GM04504 (cell line): ENCODE measurements at places on chromosomes 1 and 21.

DNA sequence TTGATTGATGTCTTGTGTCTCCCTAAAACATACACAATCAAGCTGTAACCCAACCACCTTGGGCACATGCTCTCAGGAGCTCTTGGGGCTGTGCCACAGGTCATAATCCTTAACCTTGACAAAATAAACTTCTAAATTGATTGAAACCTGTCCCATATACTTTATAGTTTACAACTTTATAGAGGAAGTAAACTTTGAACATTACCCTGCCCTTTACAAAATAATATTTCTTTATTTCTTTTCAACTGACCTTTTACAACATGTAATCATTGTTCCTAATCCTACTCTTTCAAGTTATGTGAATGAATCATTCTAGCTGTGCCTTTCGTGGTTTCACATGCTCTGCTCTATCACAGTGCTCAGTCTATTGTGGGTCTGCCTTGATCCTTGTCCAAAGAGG is 118.3 kb upstream of the ATP1A1 start:
- no peak for DNase-seq

- DNase-seq: no peak
Observed at GRCh38 chr1:18761948-18762840, 97.3 kb downstream of the TAS1R2 start.

- DNase-seq: no peak
Observed at GRCh38 chr1:180924939-180925338, 12.2 kb downstream of the KIAA1614 start.

DNA sequence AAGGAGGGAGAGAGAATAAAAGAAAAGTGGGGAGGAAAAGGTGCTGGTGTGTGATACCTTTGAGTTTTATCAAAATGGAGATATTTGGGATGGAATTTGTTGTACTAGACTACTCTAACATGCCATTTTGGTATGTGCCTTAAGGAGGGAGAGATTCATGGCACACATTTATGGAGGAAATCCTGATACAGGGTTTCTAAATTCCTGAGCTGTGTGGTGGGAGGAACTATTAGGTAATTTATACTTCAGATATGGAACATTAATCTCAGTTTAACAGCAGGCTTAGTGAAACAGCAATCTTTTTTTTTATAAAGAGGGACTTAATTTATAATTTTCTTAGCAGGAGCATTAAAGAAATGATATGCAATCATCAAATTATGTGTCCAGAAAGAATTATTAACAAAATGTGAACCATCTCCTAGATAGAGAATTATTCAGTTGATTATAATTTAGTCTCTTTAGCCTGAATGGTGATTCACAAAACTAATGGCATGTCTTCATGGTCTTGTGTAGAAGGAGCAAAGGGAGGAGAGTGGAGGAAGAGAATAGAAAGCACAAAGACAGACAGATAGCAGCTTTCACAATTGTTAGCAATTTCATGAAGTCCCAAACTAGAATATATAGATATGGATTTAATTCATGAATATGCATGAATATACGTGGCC is 301.6 kb downstream of the HLX start:
- DNase-seq: no peak

DNA sequence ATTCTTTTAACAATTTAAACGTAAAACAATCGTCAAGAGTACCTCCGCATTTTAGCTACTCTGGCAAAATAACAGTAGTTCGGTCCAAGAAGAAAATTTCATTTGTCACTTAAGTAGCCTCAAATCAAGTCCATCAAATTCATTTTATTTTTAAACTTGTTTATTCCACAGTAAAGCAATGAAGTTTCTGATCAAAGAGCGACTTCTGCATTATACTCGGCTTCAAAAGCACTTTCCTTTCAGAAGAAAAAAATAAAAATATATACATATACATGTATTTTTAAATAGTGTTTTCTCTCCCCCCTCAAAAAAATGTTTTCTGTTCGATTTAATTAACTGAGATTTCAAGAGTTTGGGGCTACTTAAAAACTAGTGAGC is 115.0 kb downstream of the RERE start:
- DNase-seq: no peak

- no peak for DNase-seq
Observed at GRCh38 chr1:192810253-192810880, 1.5 kb downstream of the RGS2 start.

DNA sequence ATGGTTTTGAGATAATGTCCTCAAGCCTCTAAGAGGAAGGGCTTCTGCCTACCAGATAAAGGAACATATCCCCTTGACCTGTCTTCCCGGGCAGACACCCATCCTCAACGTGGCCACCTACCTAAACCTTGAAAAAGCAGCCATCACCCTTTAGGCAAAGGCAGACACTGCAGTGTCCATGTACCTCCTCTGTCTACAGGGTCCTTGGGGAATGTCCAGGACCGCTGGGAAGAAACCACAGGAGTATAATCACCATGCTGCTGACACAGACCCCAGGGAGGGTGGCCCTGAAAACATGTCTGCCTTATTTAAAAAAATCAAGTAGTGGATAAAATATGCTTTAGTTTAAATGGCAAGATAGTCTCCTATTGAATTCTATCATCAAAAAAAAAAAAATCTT is 16.6 kb downstream of the BCAR3 start:
- DNase-seq: no peak

- DNase-seq: no peak
Observed at GRCh38 chr1:8211251-8211882, 106.5 kb upstream of the SLC45A1 start.

DNA sequence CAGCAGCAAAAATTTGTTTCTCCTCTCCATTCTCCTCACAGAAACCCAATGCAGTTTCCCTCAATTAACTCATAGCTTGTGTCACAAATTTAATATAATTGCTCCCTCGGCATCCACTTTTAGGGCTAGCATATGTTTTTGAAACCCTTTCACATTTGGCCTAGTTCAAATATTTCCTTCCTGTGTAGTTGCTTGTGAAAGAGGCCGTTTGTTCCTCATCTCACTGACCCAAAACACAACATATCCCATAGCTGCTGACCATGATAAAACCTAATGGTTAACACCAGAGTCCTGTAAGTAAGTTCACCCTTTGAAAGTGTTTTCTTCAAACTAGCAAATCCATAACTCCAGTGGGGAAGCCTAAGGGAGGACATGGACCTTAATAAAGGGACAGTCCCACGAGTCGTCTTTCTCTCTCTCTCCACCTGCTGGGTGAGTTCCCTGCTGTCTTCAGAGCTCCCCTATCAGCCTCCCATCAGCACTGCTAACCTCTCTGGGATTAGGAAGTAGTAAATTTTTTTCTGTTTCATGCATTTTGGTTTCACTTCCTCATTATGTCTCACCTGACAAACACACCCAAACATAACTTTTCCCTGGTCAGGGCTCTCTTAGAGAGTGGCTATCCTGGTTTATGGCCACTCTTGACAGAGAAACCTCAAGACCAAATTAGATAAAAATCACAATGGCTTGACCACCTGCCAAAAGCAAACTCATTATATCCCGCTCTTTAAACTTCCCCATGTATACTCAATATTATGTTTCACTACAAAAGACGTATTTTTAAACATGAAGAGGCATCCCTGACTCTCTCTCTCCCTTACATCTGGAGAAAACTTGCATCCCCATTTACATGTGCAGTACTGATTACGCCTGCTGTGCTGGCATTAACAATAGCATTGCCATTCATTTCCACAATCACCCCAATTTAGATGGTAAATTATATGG is 177.7 kb upstream of the HP1BP3 start:
- DNase-seq: no peak

DNA sequence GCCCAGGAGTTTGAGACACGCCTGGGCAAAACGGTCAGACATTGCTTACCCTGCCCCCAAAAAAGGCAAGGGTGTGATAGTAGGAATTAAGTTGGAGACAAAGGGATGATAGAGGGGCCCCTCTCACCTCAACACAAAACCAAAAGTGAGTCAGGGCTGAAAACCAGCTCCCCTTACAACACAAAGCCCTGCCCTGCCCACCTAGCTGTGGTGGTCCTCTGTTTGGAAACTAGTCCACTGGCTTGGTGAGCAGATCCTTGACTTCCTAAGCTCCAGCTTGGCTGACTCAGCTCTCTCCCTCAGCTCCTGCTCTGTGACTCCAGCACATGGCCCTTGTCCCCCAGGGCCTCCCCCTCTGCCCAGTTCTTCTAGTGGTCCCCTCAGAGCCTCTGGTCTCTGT is 603.8 kb downstream of the PTPRC start:
- DNase-seq: no peak

DNA sequence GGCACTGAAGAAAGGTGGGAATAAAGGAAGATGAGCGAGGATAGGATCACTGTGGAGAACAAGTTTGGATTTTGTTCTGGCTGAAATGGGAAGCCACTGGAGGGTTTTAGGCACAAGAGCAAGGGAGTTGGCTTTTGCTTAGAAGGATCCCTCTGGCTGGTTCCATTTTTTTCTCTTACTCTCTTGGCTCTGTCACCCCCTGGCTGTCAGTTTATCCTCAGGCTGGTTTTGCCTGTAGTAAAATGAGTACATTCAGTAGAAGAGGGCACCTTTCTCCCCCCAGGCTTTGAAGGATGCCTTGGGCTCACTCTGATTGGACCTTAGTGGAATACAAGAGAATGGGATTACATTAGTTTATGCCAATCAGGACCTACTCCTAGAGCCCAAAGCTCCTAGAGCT is 17.1 kb downstream of the CACHD1 start:
- no peak for DNase-seq

GRCh38 chr1:167633258-167633944 is 3.4 kb downstream of the RCSD1 start:
- DNase-seq: no peak

DNA sequence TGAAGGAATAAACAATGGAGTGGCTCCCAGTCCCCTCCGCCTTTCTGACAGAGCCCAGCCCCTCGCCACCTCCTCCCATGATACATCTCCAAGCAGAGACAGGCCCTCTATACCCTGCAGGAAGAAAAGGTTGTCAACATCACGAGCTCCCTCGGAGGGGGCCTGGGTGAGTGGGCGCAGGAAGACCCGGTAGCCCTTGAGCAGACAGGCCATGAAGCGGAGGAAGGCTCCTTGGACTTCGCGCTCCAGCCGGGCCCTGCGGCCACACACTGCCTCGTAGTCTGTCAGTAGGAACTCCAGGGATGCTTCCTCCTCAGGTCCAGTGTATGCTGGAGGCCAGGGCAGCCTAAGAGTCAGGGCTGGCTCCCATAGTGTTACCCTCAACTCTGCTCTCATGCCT is 7.0 kb downstream of the DENND4B start:
- no peak for DNase-seq

DNA sequence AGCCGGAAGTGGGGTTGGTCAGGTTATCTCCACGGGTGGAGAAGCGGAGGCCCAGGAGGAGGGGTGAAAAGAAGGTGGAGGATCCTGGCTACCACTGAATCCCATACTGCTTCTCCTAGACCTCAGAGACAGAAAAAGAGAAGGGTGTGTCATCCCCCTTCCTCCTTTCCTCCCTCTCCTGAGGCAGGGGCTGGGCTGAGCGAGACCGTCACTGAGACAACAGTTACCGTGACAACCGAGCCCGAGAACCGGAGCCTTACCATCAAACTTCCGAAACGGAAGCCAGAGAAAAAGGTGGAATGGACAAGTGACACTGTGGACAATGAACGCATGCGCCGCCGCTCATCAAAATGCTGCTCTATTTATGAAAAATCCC is 42.1 kb upstream of the NBPF3 start:
- DNase-seq: no peak

GRCh38 chr21:36551321-36551720 is 71.4 kb upstream of the CLDN14 start:
- no peak for DNase-seq

- no peak for DNase-seq
Observed at GRCh38 chr1:189623336-189623735, 854.3 kb downstream of the BRINP3 start.

DNA sequence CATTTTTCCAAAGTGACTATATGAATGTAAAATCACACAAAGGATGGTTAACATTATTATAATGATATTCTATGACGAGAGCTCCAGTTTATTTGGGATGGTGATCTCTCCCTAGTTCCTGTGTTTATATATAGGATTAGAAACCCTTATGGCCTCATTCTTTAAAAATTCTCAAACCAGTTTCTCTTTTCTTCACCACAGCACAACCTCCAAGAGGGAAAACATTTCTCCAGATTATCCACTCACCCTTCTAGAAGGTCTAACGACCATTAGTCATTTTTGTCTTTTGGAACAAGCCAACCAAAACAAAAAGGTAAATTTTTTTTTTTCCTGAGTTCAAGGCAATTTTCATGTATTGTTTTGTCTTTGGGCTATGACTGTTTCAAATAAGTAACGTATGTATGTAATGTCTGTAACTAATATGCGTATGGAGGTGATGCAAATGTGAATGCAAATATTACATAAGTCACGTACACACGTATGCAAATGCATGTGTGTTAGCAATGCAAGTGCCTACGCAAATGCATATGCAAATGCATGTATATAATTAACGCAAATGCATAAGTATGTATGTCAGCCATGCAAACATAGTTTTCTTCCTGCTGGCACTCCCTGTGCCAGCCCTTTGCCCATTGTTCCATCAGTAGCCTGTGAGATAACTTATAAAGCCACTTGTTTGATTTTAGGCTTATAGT is 72.5 kb upstream of the MORC3 start:
- no peak for DNase-seq

GRCh38 chr1:228060458-228061190 is 21.9 kb upstream of the ARF1 start:
- DNase-seq: no peak

GRCh38 chr1:45412899-45413298 is 72.7 kb upstream of the MUTYH start:
- DNase-seq: no peak

DNA sequence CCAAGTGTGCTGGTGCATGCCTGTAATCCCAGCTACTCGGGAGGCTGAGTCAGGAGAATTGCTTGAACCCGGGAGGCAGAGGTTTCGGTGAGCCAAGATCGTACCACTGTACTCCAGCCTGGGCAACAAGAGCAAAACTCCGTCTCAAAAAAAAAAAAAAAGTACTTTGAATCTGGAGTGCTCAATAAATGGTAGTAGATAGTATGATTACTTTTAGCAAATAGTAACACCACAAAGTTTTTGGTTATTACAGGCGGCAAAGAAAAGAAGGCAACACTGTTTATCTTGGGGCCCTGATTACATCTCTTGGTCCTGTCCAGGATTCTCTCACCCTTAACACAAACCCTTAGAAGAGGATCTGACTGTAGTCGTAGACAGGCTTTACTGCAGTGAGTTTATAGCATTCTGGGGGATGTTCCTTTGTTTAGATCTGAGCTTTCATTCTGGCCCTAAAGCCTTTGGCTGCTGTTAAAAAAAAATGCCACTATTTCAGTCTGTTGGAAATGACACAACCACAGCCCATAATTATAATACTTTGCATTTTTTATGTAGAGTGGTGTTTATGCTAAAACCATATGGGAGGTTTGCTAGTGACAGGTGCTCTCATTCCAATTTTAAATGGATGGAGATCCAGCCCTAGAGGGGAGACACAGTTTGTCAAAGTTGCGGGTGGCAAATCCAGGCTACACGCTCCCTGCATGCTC is 79.7 kb upstream of the SLC2A1 start:
- no peak for DNase-seq

- DNase-seq: no peak
Observed at GRCh38 chr1:13913396-13913795, 213.4 kb downstream of the PRDM2 start.

- no peak for DNase-seq
Observed at GRCh38 chr1:6872573-6873261, 87.5 kb downstream of the CAMTA1 start.
